ENCODE measurements at places on chromosomes 13 and 19.

DNA sequence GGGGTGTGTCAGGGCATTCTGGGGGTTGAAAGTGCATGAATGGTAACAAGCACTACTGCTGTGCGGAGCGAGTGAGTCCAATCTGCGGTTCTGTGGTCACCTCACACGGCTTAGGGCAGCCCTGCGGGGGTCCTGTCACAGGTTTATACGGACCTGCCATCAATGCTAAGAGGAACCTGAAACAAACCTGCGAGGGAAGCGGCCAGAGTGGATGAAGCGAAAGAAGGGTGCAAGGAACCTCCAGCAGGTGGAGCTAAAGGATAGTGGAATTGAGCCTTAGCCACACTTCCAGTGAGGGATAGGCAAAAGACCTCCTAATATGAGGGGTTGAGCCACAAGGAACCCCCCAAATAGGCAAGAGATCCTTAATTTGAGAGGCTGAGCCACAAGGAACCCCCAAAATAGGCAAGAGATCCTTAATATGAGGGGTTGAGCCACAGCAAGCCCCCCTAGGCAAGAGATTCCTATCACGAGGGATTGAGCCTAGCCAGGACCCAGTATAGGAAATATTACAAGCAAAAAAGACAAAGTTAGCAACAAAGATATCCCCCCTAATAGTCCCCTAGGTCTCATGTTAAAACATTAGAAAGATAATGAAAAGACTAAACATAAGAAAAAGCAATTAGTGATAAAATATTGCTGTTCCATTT is 6.3 kb upstream of the ZNF69 start:
- peak; percentile 9 for DNase-seq

DNA sequence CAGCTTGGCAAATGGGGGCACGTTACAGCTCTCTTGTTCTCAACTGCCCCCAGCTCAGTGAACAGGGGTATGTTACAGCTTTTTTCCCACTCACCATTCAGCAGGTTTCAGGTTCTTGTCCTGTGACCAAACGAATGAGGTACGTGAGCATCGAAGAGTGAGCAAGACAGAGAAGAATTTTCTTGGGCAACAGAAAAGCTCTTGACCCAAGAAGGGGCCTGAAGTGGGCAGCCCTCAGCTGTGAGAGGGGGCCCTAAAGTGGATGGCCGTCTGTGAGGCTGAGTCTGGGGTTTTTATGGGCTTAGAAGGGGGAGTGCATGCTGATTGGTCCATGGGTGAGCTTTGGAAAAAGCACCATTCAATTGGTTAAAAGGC is 21.4 kb downstream of the CCDC70 start:
- no peak for DNase-seq

DNA sequence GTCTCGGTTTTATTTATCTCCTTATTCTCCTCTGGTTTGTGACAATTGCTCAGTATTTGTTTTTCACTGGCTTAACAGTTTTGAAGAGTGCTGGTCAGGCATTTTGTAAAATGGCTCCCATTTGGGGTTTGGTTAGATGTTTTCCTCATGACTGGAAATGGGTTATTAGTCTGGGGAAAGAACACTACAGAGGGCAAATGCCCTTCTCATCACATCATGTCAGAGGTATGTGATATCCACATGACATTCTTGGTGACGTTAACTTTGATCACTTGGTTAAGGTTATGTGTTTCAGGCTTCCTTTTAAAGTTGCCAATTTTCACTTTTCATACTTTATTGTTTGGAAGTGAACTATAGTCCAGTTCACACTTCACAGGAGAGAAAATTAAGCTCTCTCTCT is 74.8 kb upstream of the KLHL1 start:
- no peak for DNase-seq

DNA sequence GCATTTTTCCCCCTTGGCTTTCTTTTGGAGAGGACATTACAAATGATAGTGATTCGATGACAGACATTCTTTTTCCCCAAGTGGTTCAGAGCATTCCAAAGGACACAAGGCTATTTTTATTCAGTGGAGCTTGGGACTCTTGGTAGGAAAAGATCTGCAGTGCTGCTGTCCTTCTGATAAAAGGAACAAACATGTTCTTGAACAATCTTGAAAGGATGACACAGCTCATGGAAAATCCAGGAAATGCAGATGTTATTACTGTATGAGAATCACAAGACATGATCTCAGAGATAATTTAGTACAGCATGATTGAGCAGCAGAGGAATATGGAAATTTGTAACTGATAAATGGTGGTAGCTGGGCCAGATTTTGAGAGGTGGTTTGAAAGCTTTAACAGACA is 96.2 kb upstream of the RFC3 start:
- no peak for DNase-seq

- DNase-seq = no peak
These were observed 31.5 kb upstream of the MYO16 start for GRCh38 chr13:108597943-108598342.

- DNase-seq = no peak
These were observed 2.4 kb downstream of the ZMYM5 start for GRCh38 chr13:19860884-19861655.

DNA sequence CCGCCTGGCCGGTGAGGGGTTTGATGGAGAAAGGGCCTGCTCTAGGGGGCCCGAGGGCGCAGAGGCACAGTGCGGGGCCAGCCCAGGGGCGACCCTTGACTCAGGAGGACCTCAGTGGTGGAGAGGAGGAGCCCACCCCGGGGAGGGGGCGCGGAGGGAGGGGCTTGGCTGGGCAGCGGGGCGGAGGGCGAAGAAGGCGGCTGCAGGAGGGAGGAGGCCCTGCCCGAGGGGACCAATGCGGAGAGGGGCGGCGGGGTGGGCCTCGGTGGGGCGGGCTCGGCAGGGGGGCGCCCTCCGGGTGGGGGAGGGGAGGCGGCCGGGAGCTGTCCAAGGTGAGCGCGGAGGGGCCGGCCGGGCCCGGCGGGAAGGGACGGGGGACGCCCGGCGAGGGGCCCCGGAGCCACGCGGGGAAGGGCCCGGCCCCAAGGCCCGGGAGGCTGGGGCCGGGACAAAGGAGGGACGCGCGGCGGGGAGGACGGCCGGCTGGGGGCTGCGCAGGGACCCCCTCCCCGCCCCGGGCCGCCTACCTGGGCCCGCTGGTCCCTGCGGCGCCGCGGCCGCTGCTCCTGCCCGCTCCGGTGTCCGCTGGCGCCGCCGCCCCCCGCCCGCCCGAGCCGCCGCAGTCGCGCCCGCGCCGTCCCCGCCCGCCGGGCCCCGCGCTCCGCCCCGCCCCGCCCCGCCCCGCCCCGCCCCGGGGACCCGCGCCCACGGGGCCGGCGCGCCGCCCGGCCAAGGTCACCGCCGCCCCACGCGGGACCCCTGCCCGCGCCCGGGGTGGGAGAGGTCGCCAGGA is at the start of gene DIRAS1:
TSS of gene DIRAS1 (minus strand) at position 596 of the 793 bp plus-strand sequence. CDS start 3,566 bp downstream, outside the sequence.
- no peak for DNase-seq

GRCh38 chr19:13613447-13613846 is 107.2 kb upstream of the CACNA1A start:
- no peak for DNase-seq

- DNase-seq = no peak
These were observed 166.9 kb downstream of the GPC5 start for GRCh38 chr13:91565296-91565695.

DNA sequence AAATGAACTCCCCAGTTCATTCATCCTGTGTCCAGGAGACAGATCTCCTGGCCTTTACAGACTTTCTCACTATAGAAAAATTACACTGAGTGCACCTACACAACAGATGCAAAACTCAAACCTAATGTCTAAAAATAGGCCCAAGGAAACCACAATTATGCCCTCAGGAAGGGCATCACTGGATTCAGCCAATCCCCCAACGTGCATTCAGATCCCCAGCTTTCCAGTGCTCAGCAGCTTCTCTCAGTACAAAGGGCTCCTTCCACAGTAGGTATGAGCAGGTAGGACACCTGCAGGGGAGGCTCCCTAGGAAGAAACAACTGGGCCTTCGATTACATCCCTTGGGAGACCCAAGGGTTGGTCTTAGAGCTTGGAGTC is 2.1 kb downstream of the ZNF709 start:
- DNase-seq = no peak

DNA sequence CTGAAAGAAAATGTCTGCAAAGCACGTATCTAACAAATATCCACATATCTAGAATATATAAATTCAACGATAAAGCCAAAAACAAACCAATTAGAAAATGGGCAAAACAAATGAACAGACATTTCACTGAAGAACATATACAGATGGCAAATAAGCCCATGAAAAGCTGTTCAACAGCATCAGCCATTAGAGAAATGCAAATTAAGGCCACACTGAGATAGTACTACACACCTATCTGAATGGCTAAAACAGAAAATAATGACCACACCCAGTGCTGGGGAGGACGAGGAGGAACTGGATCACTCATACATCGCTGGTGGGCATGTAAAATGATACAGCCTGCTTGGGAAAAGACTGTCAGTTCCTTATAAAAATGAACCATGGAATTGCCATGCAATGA is 32.0 kb downstream of the PDCD5 start:
- DNase-seq = no peak

DNA sequence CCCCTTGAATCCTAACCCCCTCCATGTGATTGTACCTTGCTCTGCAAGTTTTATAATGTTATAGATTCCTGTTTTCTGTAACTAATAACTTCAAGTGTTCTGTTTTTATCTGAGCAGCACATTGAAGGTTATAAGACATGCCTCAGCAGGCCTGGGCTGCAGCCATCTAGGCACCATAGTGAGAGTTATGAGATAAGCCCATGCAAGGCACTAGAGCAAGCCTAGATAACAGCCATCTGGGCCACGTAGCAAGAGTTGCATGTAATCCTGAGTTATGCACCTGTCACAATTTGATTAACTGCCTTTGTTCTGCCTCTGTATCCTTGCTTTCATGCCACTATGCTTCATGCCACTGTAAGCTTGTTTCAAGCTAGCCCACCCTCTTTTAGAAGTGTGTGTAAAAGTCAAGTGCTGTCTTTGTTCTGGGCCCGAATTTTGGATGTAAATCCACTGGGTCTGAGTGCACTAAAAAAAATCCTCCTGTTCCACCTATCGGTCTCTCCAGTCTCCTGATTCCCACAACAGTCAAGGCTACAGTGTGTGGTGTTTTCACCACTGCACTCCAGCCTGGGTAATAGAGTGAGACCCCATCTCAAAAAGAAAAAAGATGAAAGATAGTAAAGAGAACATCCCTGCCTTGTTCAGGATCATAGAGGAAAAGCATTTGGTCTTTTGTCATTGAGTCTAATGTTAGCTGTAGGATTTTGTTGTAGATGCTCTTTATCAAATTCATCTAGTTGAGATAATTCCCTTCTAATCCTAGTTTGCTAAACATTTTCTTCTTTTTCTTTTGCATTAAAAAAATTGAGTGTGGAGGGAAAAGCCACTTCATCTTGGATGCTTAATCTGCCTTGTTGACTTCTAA is 16.0 kb upstream of the KBTBD6 start:
- no peak for DNase-seq

GRCh38 chr13:45447050-45447661 is 17.6 kb upstream of the COG3 start:
- no peak for DNase-seq

DNA sequence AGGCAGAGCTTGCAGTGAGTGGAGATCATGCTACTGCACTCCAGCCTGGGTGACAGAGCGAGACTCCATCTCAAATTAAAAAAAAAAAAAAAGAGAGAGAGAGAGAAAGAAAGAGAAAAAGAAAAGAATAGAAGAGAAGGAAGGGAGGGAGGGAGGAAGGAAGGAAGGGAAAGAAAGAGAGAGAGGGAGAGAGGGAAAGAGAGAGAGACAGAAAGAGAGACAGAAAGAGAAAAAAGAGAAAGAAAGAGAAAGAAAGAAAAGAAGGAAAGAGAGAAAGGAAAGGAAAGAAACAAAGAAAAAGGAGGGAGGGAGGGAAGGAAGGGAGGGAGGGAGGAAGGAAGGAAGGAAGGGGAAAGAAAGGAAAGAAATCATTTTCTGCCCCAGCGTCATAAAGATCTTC is 7.0 kb upstream of the UNC13A start:
- DNase-seq = no peak

DNA sequence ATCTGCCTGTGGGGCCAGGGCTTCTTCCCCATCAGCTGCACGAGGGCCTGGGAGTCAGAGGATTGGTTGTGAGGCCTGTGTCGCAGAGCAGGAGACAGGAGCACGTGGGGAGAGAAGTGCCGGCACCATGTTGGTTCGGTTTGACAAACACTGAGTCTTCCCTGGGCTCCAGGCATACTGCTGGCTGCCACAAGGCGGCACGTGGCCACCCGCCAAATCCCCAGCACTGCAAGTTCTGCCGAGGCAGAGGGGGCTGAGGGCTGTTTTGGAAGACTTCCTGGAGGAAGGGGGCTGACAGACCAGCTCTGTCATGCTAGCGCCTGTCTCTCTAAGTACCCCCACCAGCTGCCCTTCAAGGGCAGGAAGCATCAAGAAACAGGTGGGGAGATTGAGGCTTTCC is 9.5 kb downstream of the SHANK1 start:
- DNase-seq = no peak

DNA sequence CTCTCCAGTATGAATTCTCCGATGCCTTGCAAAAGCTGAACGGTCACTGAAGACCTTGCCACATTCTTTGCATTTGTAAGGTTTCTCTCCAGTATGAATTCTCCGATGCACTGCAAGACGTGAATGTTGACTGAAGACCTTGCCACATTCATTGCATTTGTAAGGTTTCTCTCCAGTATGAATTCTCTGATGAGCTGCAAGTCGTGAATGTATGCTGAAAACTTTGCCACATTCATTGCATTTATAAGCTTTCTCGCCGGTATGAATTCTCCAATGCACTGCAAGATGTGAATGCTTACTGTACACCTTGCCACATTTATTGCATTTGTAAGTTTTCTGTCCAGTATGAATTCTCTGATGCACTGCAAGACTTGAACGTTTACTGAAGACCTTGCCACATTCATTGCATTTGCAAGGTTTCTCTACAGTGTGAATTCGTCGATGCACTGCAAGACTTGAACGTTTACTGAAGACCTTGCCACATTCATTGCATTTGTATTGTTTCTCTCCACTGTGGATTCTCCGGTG is 20.0 kb upstream of the ZNF841 start:
- DNase-seq = no peak

GRCh38 chr13:114059428-114059827 is 73.0 kb downstream of the RASA3 start:
- DNase-seq = no peak

DNA sequence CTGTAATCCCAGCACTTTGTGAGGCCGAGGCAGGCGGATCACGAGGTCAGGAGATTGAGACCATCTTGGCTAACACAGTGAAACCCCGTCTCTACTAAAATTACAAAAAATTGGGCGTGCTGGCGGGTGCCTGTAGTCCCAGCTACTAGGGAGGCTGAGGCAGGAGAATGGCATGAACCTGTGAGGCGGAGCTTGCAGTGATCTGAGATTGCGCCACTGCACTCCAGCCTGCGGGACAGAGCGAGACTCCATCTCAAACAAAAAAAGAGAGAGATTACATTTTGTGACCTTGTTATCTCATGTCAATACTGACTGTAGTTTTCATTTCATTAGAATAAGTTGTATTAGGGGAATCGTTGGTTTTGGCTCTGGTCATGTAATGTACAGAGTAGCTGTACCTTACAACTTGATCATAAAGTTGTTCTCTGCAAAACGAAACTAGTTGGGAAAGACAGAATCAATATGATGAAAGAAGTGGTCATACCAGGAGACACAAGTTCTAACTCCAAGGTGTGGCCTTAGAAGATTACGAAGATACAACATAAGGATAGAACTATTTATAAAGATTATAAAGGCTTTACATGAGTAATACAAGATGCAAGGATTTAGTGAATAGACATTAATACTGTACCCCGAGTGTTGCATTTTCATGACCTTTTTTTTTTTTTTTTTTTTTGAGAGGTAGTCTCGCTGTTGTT is 15.3 kb downstream of the TMEM38A start:
- no peak for DNase-seq

- DNase-seq = no peak
These were observed 697 bp downstream of the FCGRT start for GRCh38 chr19:49512970-49513745.

GRCh38 chr13:64770743-64771142 is 2459.4 kb downstream of the PCDH9 start:
- DNase-seq = no peak

- DNase-seq = no peak
These were observed 1.9 kb downstream of the CBARP start for GRCh38 chr19:1235625-1236538.
